ENCODE measurements at places on chromosomes 5 and 9.

DNA sequence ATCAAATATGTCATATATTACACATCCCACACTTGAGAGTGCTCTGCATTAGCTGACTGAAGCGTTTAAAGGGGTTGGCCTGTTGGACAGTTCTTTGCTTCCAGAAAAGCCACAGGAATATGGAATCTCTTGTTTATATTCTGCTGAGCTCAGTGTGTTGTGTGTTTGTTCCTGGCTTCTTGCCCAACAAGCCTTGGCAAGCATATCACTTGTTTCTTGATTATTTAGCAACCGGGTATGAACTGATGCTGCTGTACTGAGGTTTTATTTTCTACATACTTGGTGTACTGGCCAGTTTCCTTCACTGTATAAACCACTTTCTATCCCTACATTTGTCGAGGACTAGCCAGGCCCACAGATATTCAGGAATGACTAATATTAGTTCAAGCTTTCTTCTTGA, 378.9 kb downstream of the KCTD16 start:
- no peak for DNase-seq

GRCh38 chr9:18459962-18460584, 13.9 kb upstream of the ADAMTSL1 start:
- no peak for DNase-seq

DNA sequence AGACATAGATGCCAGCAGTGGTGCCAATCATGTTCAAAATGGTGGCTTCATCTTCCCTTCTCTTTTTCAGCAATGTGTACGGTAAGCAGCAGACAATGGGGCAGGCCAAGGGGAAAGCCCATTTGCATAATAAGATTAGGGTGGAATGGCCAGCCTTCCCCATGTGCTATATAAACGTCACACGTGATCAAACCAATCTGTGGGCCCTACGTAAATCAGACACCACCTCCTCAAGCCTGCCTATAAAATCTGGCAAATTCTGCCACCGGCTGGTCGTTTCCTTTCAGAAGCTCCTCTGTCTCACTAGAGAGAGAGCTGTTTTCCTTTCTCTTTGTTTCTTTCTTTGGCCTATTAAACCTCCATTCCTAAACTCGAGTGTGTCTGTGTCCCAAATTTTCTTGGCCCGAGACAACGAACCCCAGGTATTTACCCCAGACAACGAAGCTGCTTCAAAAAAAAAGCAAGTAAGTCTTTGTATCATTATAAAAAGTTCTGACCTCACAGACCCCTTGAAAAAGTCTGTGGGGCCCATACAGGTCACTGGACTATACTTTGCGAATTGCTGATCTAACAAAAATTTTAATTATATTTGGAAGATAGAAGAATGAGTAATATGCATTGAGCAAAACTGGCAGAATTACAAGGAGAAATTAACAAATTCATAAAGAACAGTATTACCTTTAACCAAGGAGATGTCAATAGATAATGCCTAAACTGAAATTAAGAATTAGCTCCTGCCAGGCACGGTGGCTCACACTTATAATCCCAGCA, 15.2 kb downstream of the ZBTB5 start:
- peak; percentile 68 for DNase-seq

GRCh38 chr5:40502736-40503135, 177.0 kb upstream of the PTGER4 start:
- DNase-seq: no peak

DNA sequence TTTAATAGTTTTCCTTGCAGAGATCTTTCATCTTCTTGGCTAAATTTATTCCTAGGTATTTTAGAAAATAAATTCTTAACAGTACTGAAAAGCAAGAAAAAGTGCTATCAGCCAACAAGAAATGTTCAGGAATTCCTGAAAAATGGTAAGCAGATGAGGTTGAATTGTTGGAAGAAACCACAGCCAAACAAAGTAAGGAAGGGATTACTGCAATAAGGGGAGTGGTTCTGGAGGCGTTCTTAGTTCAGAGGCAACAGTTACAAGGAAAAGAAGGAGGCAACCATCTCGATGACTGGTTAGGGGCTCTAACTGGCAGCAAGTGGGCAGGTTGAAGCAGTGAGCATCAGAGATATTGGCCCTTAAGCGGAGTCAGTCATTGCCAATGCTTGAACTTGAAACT, 12.8 kb upstream of the OR13J1 start:
- no peak for DNase-seq

- no peak for DNase-seq
Observed at GRCh38 chr9:131862261-131862660, 122.4 kb upstream of the RAPGEF1 start.

- no peak for DNase-seq
Observed at GRCh38 chr9:92602413-92602812, 66.6 kb upstream of the ECM2 start.

DNA sequence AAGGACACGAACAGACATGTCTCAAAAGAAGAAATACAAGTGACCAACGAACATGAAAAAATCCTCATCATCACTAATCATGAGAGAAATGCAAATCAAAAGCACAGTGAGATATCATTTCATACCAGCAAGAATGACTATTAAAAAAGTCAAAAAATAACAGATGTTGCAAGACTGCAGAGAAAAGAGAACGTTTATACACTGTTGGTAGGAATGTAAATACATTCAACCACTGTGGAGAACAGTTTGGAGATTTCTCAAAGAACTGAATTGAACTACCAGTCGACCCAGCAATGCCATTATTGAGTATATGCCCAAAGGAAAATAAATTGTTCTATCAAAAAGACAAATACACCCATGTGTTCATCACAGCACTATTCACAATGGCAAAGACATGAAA, 45.7 kb downstream of the FXN start:
- no peak for DNase-seq

GRCh38 chr5:112581811-112582320, 155.8 kb upstream of the APC start:
- no peak for DNase-seq

DNA sequence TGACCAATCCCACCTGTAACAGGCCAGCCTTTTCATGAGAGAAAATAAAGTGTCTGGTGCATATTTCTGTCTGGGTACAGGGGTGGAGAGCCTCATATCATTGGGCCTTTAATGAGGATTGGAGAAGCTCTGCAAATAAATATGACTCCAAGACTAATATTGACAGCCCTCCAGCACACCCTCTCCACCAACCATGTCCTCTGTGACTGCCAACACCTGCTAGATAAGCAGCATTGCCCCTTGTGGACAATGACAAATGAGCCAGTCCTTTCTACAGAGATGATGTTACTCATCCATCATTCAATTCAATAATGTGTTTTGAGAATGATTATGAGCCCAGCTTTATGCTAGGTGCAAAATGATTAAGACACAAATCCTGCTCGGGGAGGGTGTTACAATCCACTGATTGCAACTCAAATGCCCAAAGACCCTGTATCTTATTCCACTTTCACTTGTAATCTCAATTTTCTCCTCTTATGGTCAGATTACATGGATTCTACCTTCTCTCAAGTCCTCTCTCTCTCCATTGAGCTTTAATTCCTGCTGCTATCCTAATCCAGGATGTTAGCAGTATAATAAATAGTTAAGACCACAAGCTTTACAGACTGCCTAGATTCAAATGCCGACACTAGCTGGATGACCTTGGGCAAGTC, 2.1 kb upstream of the GFRA3 start:
- DNase-seq: no peak

GRCh38 chr5:159581502-159582249, 251.4 kb upstream of the IL12B start:
- no peak for DNase-seq

GRCh38 chr5:142719836-142720370, 34.0 kb upstream of the FGF1 start:
- DNase-seq: no peak

- no peak for DNase-seq
Observed at GRCh38 chr5:73998489-73998888, 372.5 kb downstream of the ARHGEF28 start.

GRCh38 chr5:15234366-15234765, 265.6 kb upstream of the FBXL7 start:
- DNase-seq: no peak

DNA sequence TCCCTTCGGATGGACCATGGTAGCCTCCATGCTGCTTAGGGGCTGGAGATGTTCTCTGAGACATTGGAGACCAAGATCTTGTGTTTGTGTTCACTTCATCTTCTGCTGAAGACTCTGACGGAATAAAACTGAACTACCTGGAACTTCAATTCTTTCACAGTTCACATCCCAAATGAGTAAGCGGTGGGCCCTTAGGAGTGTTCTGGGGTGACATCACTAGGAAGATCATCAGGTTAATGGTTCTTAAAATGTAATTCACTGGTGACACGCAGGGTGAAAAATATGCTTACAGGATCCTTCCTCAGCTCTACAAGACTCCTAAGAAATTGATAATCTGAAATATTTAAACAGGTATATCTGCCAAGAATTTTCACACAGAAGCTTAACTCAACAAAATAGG, 561.5 kb downstream of the SEMA5A start:
- DNase-seq: no peak

- DNase-seq: no peak
Observed at GRCh38 chr5:151110992-151111391, 30.2 kb upstream of the TNIP1 start.

DNA sequence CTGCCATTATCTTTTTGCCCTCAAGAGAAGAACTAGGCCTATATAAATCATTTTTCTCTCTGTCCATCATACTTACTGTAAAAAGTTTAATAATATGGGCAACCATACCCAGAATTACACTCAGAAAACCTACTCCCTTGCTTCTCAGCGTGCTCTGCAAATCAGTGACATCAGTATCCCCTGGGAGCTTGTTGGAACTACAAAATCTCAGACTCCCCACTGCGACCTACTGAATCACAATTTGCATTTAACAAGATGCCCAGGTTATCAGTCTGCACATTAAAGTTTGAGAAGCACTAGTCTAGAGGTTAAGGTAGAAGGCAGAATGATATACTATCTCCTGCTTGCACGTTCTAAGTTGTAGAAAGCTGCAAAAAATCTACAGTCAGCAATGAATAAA, 127.2 kb downstream of the MLLT3 start:
- DNase-seq: no peak

- DNase-seq: no peak
Observed at GRCh38 chr9:31347082-31347617, 1037.3 kb upstream of the ACO1 start.

DNA sequence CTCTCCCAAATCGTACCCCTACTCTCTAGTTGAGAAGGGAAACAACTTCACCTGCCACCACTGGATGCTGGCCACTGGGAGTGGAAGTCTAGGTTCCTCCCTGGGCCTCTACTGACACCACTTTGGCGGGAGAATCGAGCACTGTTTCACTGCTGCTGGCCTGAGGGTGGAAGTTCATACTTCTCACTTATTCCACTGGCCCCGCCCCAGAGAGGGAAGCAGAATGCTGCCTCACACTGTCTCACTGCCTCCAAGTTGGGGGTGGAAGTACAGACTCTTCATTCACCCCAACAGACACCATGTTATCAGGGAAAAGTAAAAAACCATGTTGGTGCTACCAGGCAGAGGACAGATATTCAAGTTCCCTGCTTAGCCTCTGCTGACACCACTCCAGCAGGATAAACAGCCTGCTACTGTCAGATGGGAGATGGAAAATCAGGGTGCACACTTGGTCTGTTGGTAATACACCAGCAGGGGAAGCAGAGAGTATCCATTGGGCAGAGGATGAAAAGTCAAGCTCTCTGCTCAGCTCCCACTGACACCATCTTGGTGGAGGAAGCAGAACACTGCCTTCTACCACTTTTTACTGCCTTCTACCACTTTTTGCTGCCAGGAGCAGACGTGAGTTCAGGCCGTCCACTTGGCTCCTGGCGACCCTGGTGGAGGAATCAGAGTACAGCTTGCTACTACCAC, 159.4 kb downstream of the SIL1 start:
- DNase-seq: no peak

- no peak for DNase-seq
Observed at GRCh38 chr5:10434392-10434791, 7.3 kb upstream of the ROPN1L start.

GRCh38 chr5:135978212-135978631, 23.4 kb upstream of the LECT2 start:
- no peak for DNase-seq

DNA sequence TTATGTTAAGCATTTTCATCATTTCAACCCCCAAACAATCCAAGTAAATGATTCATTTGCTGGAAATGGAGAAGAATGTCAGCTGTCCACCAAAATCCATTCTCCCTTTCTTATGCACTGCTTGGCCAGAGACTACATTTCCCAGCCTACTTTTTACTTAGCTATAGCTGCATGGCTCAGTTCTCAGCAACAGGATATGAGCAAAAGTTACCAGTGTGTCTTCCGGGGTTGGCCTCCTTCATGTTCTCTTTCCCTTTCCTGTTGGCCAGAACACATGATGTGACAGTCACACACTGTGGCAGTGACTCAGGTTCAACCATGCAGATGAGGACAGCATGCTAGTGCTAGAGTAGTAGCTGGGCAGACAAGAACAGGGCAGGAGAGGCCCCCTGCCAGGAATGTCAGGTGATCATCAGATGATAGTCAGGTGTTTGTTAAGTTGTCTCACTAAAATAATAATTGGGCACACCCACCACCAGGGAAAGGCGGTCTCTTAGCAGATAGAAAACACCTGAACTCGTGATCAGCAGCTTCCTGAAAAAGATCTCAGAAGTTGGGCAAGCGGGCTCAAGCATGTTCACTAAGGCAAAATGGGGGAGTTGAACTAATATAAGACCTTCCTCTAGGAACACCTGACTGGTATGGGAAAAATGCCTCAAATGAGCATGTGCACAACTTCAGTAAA, 12.2 kb downstream of the GPR150 start:
- no peak for DNase-seq

DNA sequence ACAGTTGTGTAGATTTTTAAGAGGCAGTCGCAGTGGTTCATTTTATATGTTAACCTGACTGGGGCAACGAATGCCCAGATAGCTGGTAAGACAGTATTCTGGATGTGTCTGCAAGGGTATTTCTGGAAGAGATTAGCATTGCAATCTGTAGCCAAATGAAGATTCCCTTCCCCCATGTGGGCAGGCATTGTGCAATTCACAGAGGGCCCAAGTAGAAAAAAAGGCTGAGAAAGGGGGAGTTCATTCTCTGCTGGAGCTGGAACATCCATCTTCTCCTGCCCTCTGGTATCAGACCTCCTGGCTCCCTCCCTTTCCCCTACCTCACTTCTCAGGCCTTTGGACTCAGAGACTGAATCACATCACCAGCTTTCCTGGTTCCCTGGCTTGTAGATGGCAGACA, 70.6 kb downstream of the TENT4A start:
- DNase-seq: no peak

DNA sequence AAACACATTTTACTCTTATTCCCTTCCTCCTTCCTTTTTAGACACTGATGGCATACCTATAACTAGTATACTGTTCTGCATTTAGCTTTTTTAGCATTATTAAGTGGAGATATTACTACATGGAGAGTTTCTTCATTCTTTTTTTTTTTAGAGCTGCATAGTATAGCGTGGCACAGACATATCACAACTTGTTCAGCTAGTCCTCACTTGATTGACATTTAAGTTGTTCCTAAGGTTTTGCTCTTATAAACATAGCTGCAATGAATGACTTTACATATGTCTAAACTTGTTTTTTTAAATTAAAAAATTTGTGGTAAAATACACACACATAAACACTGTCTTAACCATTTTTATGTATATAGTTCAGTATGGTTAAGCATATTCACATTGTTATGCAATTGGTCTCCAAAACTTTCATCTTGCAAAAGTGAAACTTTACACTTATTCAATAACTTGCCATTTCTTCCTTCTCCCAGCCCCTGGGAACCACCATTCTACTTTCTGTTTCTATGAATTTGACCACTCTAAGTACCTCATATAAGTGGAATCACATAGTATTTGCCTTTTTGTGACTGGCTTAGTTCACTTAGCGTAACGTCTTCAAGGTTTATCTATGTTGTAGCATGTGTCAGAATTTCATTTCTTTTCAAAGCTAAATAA, 48.7 kb downstream of the ANKDD1B start:
- no peak for DNase-seq

- no peak for DNase-seq
Observed at GRCh38 chr5:78416677-78417425, 56.4 kb downstream of the SCAMP1 start.

All from hippocampal formation (tissue), 2 donors.